Cardiac muscle cell (in vitro differentiated cells and primary cell): ENCODE measurements at places on chromosomes 3 and 15.

DNA sequence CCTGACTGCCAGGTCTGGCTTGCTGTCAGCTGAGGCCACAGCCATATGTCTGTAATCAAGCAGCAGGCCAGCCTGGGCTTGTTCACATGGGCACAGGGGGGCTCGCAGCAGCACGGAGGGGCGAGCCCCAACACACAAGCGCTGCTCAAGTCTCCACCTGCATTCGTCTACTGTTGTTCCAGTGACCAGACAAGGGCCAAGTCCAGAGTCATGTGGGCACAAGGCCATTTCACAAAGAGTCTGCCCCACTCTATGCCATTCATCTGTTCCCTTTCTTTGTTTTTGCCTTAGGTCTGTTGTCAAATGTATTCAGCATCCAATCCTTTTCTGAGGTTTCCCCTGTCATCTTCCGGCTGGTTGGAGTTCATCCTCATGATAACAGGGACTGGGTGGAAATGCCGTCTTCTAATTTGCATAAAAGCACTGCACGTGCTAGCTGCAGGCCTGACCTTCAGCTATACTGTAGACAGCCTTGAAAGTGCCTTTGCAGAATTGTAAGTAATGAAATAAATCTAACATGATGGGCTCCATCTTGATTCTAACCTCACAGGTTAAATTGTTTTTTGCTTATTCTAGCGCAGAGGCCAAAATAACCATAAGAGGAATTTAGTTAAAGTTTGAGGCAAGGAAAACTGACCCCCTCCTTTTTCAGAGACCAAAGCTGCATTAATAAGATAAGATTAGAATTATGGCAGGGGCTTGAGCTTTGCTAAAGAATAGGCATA, 28.6 kb upstream of the KBTBD12 start:
- H3K27me3 ChIP-seq: no peaks in the 10 kb centered on the region
- H3K4me3 ChIP-seq: no peak overlapping the region
- H3K4me1 ChIP-seq: no peaks in the 10 kb centered on the region
- no peaks in the 10 kb centered on the region for H3K36me3 ChIP-seq

DNA sequence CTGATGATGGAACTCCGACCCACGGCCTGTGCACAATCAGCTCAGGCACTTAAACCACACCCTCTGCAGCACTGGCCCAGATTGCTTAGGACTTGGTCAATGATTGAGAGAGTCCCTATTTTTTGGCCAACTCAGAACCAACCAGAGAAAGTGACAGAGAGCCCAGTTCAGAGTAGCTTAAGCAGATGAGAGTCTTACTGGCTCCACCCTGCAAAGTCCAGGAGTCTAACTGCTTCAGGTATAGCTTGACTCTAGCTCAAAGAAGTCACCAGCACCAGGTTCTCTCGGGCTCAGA, 20.1 kb downstream of the SLC6A20 start:
- no peak for DNase-seq
- no peak overlapping the region for H3K4me3 ChIP-seq
- H3K36me3 ChIP-seq: no peaks in the 10 kb centered on the region

- peaks cover 12% of the 10 kb centered on the region for H3K36me3 ChIP-seq
- H3K4me1 ChIP-seq: no peaks in the 10 kb centered on the region
- no peak overlapping the region for H3K4me3 ChIP-seq
- H3K27ac ChIP-seq: no peak overlapping the region
- no peaks in the 10 kb centered on the region for H3K27me3 ChIP-seq
- no peak for DNase-seq
Observed at GRCh38 chr3:49996016-49996415, 56.1 kb downstream of the RBM6 start.

DNA sequence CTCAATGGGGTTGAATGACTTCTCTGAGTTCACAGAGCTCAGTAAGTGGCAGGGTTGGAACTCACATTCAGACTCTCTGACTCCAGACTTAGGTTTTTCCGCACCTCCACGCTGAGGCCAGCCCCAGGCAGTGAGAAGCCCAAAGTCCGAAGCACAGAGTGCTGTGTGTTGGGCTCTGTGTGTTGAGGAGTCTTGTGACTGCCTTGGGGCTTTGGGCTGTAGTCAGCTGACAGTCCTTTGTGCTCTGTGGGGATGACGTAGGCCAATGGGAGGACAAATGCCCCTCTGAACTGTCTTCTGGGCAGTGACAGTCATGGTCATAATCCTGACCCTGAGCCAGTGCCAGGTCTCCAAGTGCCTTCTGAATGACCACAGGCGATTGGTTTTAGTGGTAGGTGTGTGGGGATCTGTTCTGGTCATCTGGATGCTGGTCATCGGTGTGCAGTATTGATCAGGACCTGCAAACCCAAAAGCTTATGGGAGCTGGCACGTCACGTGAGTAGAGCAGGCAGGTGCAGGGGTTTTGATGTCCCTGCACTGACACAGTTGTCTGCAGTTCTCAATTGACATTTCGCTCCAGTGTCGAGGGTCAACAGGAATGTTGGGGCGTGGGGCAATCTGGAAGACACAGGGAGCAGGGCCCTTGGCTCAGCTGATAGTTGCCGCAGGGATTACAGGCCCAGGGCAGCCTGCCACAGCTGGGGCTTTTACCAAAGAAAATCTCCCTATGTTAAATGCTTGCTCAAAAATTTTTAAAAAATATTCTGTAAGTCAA, 45.3 kb downstream of the CAPN3 start:
- H3K36me3 ChIP-seq: peaks cover 12% of the 10 kb centered on the region
- no peaks in the 10 kb centered on the region for H3K27me3 ChIP-seq
- H3K4me1 ChIP-seq: no peaks in the 10 kb centered on the region

- peak; percentile 35 for DNase-seq
- no peaks in the 10 kb centered on the region for H3K36me3 ChIP-seq
- no peak within 1 kb of the TSS for H3K27ac ChIP-seq
- peaks cover 6% of the 10 kb centered on the region for H3K4me1 ChIP-seq
Observed at GRCh38 chr15:40843885-40844695, at the start of gene SPINT1. Gene SPINT1 (plus strand): TSS chr15:40844048. CDS start chr15:40844555, 507 bp downstream.
